ENCODE measurements at places on chromosomes 5 and 9.

DNA sequence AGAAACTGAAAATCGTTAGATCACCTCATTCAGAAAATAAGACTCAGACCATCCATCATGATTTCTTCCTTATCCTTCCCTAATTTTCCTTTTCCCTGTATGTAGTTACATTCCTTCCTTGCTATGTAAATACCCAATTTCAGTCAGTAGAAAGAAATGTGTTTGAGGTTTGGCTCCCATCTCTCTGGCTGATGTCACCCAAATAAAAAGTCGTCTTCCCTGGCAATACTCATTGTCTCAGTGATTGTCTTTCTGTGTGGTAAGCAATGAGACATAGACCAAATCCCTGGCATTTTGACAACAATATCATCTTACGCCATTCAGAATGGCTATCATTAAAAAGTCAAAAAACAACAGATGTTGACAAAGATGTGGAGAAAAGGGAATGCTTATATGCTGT is 303.9 kb upstream of the EDIL3 start:
- no peak for DNase-seq

- no peak for DNase-seq
Measured at GRCh38 chr9:93346231-93347112, 105.0 kb upstream of the FAM120A start.

DNA sequence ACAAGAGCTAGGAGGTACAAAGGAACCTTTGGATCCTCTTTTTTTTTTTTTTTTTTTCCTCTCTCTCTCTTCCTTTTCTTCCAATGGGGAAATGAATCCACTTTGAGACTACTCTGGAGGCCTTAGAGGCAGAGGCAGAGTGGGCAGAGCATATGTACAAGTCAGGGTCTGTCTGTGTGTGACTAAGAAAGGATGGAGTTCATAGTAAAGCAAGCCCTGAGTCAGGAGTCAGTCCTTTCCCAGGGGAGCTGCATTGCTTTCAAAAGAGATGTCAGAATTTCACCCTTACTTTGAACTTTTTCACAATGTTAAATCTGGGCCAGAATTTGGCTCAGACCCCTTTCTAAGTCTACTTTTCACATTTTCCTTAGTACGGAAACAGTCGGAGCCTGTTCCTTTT is 792.4 kb upstream of the C9orf72 start:
- no peak for DNase-seq

- no peak for DNase-seq
Measured at GRCh38 chr9:107480386-107480789, 9.2 kb downstream of the KLF4 start.

DNA sequence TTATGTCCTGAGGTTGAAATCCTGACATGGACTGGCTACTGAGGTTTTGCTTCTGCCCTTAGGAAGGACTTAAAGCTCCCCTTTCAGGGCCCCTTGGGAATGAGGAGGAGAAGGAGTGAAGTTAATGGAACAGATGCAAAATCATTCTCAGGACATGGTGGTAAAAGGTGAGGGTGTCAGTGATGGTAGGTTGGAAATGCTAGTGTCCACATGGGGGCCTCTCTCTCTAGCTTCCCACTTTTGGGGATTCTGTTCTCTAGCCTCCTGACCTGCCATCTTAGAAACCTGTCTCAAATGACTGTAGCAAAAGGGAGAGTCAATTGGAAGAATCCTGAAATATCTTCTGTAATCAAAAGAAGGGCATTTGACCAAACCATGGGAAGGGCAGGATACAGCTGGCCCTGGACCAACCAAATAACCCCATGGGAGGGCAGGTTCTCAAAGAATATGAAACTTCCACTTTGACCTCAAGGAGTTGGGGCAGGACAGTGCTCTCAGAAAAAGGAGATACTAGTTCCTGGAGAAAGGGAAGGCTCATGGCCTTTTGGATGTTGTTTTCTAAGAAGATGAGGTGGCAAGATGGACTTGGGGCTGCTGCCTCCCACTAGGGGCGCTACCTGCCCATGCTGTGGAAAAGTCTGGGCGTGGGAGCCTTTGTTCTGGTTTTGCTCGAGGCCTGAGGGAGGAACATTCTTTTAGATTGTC is 21.2 kb upstream of the MLANA start:
- DNase-seq = no peak

- no peak for DNase-seq
Measured at GRCh38 chr9:21413624-21414023, 4.7 kb downstream of the IFNA8 start.

DNA sequence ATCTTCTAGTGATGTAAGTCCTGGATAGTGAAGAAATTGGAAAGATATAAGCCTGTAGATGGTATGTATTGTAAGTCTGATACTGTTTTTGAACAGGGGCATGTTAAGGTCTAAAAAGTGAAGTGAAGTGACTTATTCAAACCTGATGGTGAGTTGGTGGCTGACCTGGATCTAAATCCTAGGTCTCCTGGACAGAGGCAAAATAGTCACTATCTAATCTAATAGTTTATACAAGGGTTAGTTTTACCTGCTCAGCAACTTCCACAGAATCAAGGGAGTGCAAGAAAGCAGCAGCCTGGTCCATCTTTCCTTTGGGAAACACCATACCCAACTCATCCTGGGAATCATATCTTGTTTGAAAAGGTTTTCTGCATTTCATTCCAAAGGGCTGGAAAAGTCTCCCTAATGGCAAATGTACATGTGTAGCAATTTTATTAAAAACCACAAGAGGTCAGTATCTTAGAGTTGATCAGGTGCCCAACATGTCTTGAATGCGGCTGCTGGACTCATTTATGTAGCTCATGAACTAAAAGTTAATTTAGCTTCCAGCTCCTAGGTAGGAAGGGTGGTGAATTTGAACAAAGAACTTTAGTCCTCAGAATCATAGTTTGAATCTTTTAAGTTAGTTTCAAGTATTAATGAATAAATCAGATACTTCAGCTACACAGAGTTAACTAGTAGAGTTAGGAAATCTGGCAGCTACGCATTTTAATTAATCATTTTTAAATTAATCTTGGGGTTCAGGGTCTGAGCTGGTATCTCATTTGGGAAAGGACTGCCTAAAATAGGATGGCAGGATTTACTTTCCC is 26.0 kb downstream of the SKP2 start:
- no peak for DNase-seq

DNA sequence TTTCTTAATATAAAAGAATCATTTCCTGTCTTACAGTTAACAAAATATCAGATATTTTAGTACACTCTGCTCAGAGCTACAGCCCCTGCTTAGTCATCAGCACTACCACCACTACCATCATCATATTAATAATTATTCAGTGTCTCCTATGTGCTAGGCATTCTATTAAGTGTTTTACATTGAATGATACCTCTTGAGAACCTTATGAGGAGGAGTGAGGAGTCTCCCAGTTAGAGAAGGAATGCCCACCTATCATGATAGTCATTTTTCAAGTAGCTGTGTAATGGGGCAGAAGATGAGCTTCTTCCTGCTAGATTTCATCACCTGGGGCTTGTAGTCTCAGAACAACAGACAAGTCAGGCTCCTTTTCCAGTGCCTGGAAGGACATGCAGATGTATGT is 238.0 kb downstream of the TRIM32 start:
- DNase-seq = no peak

DNA sequence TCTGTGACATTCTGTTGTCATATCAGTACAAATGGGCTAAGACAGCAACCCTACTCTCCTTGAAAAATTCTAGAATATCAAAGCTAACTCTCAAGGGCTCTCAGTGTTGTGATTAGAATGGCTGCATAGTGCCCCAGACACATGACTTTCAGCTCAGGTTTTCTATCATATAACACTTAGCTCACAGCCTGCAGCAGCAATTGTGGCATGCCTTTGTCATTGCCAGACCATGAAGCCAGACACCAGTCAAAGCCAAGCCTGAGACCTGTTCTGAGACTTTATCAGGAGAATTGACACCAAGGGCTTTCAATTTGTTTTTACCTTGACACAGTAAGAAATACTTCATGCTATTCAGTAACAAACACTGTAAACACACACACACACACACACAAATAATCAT is 159.0 kb upstream of the SNX2 start:
- no peak for DNase-seq

GRCh38 chr9:37914701-37915358 is 10.9 kb upstream of the SLC25A51 start:
- no peak for DNase-seq

DNA sequence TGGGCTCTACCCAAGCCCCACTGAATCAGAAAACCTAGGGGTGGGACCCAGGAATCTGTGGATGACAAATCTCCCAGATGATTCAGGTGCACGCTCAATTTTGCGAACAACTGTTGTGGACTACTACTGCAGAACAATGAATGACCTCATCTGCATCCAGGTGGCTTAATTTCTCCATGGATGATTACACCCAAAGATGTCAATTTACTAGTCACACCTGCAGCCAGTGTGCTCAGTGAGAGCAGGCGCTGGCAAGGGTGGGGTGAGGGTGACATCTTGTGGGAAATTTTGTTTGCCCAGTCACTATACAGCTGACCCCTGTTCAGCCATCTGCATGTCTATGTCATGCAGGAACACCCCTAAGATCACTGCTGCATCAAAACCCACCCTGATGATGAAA is 118.2 kb downstream of the ENTREP1 start:
- no peak for DNase-seq

DNA sequence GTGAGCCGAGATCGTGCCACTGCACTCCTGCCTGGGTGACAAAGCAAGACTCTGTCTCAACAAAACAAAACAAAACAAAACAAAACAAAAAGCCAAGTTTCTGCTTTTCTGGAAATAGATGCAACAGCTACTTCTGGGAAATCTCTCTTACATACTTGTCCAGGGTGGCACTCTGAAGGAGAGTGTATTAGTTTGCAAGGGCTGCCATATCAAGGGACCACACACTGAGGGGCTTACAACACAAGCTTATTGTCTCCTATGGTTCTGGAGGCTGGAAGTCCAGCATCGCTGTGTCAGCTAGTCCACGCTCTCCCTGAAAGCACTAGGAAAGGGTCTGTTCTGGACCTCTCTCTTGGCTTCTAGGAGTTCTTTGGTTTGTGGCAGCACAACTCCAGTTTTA is 277.9 kb upstream of the WWC1 start:
- no peak for DNase-seq

DNA sequence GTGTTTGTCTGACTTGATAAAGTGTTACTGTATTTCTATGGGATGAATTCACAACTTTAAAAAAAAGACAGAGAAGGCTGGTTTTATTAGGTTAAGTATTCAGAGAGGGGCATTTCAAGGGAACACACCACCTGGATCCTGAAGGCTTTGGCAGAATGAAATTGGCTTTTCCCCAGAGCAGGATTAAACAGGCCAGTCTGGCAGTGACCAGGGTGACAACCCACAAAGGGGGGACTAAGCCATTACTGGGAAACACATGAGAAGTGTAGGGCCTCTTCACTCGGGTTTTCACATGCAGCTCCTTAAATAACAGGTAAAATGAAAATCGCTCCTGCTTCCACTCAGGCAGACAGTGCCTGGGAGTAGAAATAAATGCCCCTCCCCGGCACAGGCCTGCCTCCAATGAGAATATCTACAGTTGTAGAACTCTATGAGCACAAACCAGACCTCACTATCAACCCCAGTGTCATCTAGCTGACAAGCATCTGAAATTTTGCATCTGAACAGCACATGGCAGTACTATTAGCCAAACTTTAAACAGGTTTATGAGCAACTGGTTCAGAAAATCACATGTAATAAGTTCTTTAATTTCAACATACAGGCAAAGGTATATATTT is 85.8 kb downstream of the LHFPL2 start:
- DNase-seq = no peak

DNA sequence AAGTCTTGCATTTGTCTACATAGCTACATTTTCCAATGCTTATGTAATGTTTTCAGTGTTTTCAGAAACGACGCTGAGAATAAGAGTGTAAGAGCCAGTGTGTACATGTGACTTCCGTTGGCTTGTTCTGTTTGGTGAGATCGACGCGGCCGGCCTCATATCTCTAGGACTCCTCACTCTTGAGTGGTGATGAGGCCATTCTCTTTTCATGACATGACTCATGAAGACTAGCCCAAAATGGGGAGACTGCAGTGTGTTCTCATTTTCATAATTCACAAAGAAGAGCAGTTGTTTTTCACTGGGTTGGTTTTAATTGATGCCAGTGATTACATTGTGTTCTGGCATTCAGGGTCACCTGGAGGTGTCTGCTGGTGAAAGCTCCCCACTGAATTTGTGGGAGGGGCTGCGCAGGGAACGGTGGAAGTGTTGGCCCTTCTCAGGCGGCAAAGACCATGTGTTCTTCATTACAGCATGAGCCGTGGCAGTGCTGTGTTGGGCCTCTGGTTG is 131.5 kb upstream of the OTULINL start:
- no peak for DNase-seq

GRCh38 chr9:95090023-95090791 is 227.3 kb downstream of the FANCC start:
- DNase-seq = no peak

DNA sequence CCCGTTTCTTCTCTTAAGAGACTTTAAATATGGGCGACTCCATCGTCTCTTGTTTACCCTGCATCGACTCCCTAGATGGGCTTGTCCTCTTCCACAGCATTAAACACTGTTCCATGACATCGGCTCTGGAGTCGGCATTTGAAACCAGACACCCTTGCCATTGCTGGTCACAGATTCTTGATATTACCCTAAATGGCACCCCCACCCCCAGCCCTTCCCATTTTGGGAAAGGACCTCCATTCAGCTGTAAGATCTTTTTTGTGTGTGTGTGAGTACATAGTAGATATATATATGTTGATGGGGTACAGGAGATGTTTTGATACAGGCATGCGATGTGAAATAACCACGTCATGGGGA is 51.1 kb upstream of the SH3PXD2B start:
- DNase-seq = no peak

DNA sequence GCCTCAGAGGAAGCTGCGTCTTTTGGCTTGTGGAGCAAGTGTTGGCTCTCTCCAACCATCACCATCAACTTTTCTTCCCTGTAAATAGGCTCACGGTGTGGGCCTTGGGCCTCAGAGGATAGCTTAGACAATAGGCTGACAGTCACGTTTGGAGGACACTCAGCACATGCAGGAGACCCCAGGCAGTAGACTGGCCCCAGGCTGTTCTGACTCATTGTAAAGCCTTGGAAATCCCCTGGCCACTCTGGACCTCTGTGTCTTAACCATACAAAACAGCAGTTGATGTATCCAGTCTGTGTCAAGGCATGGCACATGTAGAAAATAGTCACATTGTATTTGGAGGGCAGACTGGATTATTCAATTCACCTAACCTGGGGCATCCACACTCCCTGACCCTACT is 18.6 kb downstream of the CD74 start:
- peak; percentile 17 for DNase-seq

- no peak for DNase-seq
Measured at GRCh38 chr9:86838519-86839497, 108.5 kb downstream of the GAS1 start.

DNA sequence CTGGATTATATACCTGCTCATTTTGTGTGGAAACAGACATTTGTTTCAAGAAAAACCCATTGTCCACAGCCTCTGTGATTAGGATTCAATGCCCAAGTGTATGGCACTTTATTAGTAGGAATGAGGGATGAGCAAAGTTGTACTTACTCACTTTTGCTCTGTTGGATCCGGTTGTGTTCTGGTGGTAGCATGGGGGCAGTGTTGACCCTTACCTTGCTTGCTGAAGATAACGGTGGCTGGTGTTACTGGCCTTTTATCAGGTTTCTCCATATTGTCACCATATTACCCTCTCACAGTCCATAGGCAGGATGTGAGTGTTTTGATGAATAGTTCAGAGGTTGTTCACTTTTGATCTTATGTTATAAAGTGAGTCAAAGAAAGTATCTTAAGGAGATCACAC is 42.7 kb upstream of the NUDT12 start:
- no peak for DNase-seq

Measured in CD4-positive, alpha-beta T cell treated with Interleukin-15 for 1 hour (primary cell).